ENCODE measurements at places on chromosomes 5 and 9. TPM values are rescaled to one million over a fixed set of nuclear protein-coding genes. Genes with fewer than 3 reads are reported as not detected.

DNA sequence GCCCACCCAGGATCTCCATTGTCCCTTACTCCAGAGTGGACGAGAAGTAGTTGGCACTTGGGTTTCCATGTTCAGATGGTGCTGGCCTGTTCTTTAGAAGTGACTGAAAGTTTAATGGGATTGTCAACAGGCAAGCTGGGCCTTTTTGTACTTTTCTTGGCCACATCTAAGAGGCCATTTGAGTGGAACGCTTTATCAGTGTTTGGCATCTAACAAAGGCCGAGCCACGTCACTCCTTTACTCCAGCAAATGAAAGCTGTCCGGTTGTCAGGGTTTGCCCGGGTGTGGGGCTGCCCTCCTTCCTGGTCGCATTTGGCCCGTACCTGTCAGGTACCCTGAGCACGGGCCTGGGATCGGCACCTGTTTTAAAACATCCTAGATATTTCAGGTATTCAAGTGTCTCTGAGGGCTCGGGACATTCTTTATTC lies 71.5 kb downstream of the RCL1 start:
- H3K4me3 ChIP-seq: no peak overlapping the region
- H3K4me1 ChIP-seq: no peaks in the 10 kb centered on the region
- peaks cover 7% of the 10 kb centered on the region for H3K36me3 ChIP-seq
- no peak overlapping the region for H3K27ac ChIP-seq

DNA sequence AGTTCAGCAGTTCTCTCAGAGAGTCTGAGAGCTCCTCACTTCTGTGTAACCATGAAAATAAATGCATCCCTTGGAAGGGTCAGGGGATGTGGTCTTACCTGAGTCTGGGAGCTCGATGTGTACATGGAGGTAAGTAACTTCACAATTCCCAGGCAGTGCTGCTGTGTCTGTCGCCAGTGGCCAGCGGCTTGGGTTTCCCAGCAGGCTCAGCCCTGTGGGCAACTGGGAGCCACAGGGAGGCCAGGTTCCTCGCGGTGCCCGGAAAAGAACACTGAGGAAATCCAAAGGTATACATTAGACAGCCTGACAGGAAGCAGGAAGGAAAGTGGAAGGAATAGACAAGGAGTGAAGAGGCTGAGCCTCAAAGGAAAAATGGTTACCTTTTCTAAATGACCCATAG lies 62.2 kb downstream of the OSTF1 start:
- no peak overlapping the region for H3K27ac ChIP-seq
- peaks cover 12% of the 10 kb centered on the region for H3K36me3 ChIP-seq
- H3K27me3 ChIP-seq: no peaks in the 10 kb centered on the region
- H3K4me1 ChIP-seq: peaks cover 7% of the 10 kb centered on the region
- no peak for DNase-seq

GRCh38 chr5:14587150-14587549 lies 5.6 kb downstream of the OTULINL start:
- no peaks in the 10 kb centered on the region for H3K27me3 ChIP-seq
- no peak for DNase-seq
- no peaks in the 10 kb centered on the region for H3K36me3 ChIP-seq
- no peaks in the 10 kb centered on the region for H3K4me1 ChIP-seq
- no peak overlapping the region for H3K4me3 ChIP-seq
- no peak overlapping the region for H3K27ac ChIP-seq

DNA sequence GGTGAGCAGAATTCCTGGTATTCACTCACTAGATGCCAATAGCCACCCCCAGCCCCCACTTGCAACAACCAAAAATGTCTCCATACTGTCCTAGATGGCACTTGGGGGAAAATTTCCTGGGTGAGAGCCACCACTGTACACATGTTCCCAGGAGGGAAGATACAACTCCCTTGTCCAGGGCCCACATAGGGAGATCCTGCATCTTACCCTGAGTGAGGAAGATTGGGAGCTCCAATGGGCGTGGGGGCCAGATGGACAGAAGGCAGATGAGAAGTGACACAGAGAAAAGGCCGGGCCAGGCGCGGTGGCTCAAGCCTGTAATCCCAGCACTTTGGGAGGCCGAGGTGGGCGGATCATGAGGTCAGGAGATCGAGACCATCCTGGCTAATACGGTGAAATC lies 12.3 kb upstream of the IPPK start:
- H3K4me3 ChIP-seq: no peak overlapping the region
- DNase-seq: no peak
- no peaks in the 10 kb centered on the region for H3K4me1 ChIP-seq

GRCh38 chr5:76690704-76691466 lies 25.0 kb upstream of the F2R start:
- no peaks in the 10 kb centered on the region for H3K27me3 ChIP-seq
- peak overlapping the region; percentile 4 for H3K27ac ChIP-seq
- H3K4me1 ChIP-seq: peaks cover under 1% of the 10 kb centered on the region
- H3K4me3 ChIP-seq: no peak overlapping the region

- H3K27me3 ChIP-seq: no peaks in the 10 kb centered on the region
- H3K27ac ChIP-seq: no peak overlapping the region
- H3K4me1 ChIP-seq: no peaks in the 10 kb centered on the region
- no peak overlapping the region for H3K4me3 ChIP-seq
- DNase-seq: no peak
- H3K36me3 ChIP-seq: no peaks in the 10 kb centered on the region
These were observed 24.8 kb downstream of the TGFBI start for GRCh38 chr5:136053336-136054141.

DNA sequence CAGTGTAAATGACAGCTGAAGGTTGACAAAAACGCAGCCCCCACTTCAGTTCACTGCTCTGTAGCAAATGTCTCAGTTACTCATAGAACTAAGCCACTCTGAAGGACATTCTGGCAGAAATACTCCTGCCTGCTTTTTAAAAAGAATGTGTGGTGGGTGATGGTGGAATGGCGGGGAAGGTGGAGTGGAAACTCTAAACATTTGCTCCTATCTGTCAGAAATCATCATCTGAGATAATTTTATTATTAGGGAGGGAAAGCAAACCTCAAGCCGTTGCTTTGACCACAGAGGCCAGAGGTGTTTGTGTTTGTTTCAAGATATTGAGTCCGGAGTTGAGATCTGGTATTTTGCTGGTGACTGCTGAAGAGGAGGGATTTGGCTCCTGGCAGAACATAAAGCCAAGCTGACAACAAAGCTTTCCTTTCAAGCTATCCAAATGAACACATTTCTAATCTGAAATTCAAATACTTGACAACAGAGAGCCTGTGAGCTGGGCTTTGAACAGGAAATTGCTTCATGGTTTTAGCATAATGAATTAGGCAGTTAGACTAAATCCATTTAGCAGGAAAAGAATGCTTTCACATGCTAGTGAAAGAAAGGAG lies 362.7 kb downstream of the CSNK1G3 start:
- no peak overlapping the region for H3K27ac ChIP-seq
- H3K4me3 ChIP-seq: no peak overlapping the region
- H3K4me1 ChIP-seq: peaks cover 14% of the 10 kb centered on the region
- no peaks in the 10 kb centered on the region for H3K36me3 ChIP-seq
- no peaks in the 10 kb centered on the region for H3K27me3 ChIP-seq

- no peak overlapping the region for H3K27ac ChIP-seq
- no peak for DNase-seq
- no peaks in the 10 kb centered on the region for H3K36me3 ChIP-seq
These were observed 701.7 kb downstream of the CETN3 start for GRCh38 chr5:89707891-89708290.

GRCh38 chr9:26012797-26013196 lies 334.6 kb upstream of the TUSC1 start:
- H3K4me3 ChIP-seq: no peak overlapping the region
- no peaks in the 10 kb centered on the region for H3K27me3 ChIP-seq
- no peak overlapping the region for H3K27ac ChIP-seq

The PRRX2 gene
- total RNA-seq: 5.6 TPM

The ADAMTS6 gene
- total RNA-seq: 1.0 TPM

The SLCO6A1 gene
- not detected for total RNA-seq

The GARNL3 gene
- total RNA-seq: 22.8 TPM

The SAXO1 gene
- not detected for total RNA-seq

The IFNK gene
- not detected for total RNA-seq

The CNTFR gene
- 17.3 TPM for total RNA-seq

The CNTNAP3B gene
- total RNA-seq: 20.3 TPM
